ENCODE measurements at places on chromosomes 5 and 9. TPM values are rescaled to one million over a fixed set of nuclear protein-coding genes. Genes with fewer than 3 reads are reported as not detected.

ST6GALNAC4 gene
- 59.5 TPM for total RNA-seq

ASS1 gene
- total RNA-seq: 111 TPM

MAP1B gene
- 501 TPM for total RNA-seq

SOHLH1 gene
- total RNA-seq: not detected

NELFB gene
- 36.5 TPM for total RNA-seq

MROH2B gene
- total RNA-seq: not detected

SLC6A3 gene
- total RNA-seq: not detected

KCNN2 gene
- total RNA-seq: 0.59 TPM

GDA gene
- not detected for total RNA-seq

ADGRD2 gene
- total RNA-seq: not detected

HSD17B3 gene
- not detected for total RNA-seq

FRRS1L gene
- total RNA-seq: under 0.01 TPM

PCDH1 gene
- total RNA-seq: 0.60 TPM

MEIKIN gene
- not detected for total RNA-seq

OR1J2 gene
- total RNA-seq: not detected

PRLR gene
- 0.89 TPM for total RNA-seq

PDGFRB gene
- 69.6 TPM for total RNA-seq

PTPRD gene
- total RNA-seq: 34.7 TPM

ARL14EPL gene
- not detected for total RNA-seq

NHP2 gene
- 135 TPM for total RNA-seq

All from smooth muscle cell of the umbilical artery (primary cell).